ENCODE measurements at places on chromosomes 1 and 21.

DNA sequence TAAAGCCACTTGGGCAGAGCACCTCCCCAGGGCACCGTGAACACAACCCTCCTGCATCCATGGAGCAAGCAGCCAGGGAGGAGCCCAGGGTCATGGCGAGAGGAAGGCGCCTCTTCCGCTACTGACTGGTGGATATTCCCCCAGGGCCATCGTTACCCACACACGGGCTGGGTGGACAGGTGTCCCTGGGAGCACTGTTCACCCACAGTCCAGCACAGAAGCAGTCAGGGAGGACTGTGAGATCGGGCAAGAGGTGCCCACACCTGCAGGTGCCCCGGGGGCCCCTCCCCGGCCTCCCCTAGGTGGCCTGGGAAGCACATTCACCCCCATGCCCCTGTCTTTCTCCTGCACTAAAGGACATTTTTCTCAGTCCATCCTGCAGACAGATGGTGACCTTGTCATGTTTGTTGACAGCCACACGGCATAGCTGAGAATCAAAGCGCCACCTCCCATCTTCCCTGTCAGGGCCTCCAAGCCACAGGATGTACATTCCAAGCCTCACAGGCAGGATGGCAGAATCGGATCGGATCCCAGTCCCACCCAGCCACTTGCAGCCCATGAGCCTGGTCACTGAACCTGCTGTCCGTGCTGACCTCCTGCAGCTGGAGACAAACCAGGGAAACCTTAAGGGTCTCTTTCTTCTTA, 160.2 kb downstream of the PRDM16 start:
- no peak for DNase-seq

GRCh38 chr1:174406421-174406820, 41.3 kb upstream of the GPR52 start:
- no peak for DNase-seq

- no peak for DNase-seq
These were observed 34.9 kb upstream of the IVNS1ABP start for GRCh38 chr1:185351734-185352466.

GRCh38 chr1:36382231-36382630, 3.5 kb downstream of the STK40 start:
- DNase-seq = no peak

- no peak for DNase-seq
These were observed 16.4 kb upstream of the MTF1 start for GRCh38 chr1:37875833-37876232.

DNA sequence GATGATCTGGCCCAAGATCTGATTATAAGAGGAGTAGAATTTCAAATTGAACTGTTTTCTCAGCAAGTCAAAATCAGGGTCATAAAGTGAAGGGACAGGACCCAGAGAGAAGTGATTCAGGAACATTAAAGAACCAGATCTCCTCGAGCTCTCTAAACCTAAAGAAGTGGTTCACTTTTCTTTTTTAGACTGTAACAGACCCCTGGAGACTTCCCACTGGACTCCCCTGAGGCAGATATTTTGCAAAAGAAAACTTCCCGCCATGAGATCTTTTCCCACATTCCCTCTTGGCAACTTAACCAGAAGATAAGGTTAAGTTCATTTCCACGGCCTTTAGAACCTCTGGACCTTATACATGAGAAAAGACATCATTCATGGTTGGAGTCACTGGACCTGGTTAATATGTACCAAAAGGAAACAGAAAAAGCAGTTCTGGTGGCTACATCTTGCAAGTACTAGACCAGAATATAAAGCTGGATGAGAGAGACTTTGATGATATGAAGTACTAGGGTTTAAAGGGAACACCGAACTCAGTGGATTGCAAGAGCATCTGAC, 1061.4 kb downstream of the MRPL39 start:
- DNase-seq = no peak

GRCh38 chr1:31054349-31054748, 11.2 kb downstream of the PUM1 start:
- no peak for DNase-seq

DNA sequence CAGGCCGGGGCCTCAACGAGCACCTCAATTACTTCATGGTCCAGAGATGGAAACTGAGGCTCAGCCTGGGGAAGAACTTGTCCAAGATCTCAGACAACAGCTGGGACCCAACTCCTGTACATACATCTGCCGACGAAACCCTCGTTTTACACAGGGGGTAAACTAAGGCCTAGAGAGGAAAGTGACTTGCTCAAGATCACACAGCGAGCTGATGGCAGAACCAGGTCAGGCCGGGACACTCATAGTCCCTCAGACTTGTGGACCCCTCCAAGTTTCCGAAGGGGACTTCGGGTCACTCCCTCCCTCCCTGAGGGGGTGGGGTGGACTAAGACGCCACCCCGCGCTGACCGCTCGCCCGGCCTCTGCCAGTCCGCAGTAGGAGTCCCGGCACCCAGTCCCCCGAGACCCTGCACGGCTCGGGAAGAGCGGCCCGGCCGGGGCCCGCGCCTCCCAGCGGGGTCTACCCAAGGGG, 430 bp downstream of the WASF2 start:
- no peak for DNase-seq
